Activated CD4-positive, alpha-beta T cell treated with anti-CD3 and anti-CD28 coated beads for 36 hours (primary cell): ENCODE measurements at places on chromosomes 2 and 18.

- DNase-seq, result no peak
Observed at GRCh38 chr2:12162269-12163247, 416.1 kb downstream of the LPIN1 start.

- DNase-seq, result no peak
Observed at GRCh38 chr2:226429476-226429875, 370.1 kb downstream of the IRS1 start.

- DNase-seq, result no peak
Observed at GRCh38 chr2:215904101-215904500, 109.2 kb downstream of the MREG start.

- no peak for DNase-seq
Observed at GRCh38 chr2:190378880-190379237, 29.3 kb upstream of the MFSD6 start.

DNA sequence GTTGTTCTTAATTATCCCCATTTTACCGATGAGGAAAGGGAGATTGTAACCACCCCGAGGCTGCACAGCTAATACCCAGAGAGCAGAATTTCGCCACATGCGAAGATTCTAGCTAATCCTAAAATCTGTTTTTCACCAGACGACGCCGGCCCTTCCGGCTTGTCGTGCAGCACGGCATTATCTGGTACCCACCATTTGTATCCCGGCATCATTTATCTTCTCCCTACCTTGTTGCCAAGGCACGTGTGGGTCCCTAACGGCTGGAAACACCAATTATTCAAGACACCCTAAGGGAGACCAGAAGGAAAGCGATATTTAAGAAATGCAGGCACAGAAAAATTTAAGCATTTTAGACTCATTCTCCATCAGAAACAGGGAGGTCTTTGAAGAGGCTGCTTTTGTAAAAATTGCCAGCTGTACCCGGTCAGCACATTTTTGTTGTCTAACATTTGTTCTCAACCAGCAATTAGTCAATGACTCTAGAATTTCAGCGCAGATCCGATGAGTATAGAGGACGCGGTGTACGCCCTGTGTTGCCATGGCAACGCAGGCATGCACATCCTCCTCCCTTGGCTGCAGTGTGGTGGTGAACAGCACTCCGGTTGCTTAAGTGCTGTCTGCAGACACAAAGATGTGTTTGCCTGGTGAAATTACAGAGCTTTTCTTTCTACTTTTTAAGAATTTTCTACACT, 111.6 kb downstream of the AGAP1 start:
- peak; percentile 11 for DNase-seq
